Right atrium auricular region (tissue), 2 donors: ENCODE measurements at places on chromosomes 5 and 9. TPM values are rescaled to one million over a fixed set of nuclear protein-coding genes. Genes with fewer than 3 reads are reported as not detected.

- no peak overlapping the region for H3K4me3 ChIP-seq
- H3K27me3 ChIP-seq, result no peaks in the 10 kb centered on the region
- DNase-seq, result no peak
- H3K27ac ChIP-seq, result no peak overlapping the region
These were observed 216.9 kb upstream of the ZNF608 start for GRCh38 chr5:124963236-124963919.

DNA sequence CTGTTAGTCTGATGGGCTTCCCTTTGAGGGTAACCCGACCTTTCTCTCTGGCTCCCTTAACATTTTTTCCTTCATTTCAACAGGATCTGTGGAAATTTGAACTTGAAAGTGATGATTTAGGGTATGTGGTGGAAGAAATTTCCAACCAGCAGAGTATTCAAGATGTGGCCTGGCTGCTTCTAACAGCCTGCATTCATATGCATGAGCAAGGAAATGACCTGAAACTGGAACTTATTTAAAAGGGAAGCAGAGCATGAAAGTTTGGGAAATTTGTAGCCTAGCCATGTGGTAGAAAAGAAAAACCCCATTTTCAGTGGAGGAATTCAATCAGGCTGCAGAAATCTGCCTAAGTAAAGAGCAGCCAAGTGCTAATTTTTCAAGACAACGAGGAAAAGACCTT, 41.7 kb downstream of the UNC13B start:
- no peak for DNase-seq
- no peaks in the 10 kb centered on the region for H3K27me3 ChIP-seq
- H3K4me1 ChIP-seq, result no peaks in the 10 kb centered on the region
- no peak overlapping the region for H3K4me3 ChIP-seq

GRCh38 chr9:21996438-21996837, 1.8 kb downstream of the CDKN2B-AS1 start:
- no peak overlapping the region for H3K27ac ChIP-seq
- no peaks in the 10 kb centered on the region for H3K36me3 ChIP-seq
- H3K4me3 ChIP-seq, result no peak overlapping the region
- H3K4me1 ChIP-seq, result peaks cover 18% of the 10 kb centered on the region

GRCh38 chr5:165161204-165161603, 1655.8 kb downstream of the MAT2B start:
- no peaks in the 10 kb centered on the region for H3K4me1 ChIP-seq
- no peaks in the 10 kb centered on the region for H3K27me3 ChIP-seq
- no peak for DNase-seq
- no peak overlapping the region for H3K27ac ChIP-seq
- no peak overlapping the region for H3K4me3 ChIP-seq
- no peaks in the 10 kb centered on the region for H3K36me3 ChIP-seq

DNA sequence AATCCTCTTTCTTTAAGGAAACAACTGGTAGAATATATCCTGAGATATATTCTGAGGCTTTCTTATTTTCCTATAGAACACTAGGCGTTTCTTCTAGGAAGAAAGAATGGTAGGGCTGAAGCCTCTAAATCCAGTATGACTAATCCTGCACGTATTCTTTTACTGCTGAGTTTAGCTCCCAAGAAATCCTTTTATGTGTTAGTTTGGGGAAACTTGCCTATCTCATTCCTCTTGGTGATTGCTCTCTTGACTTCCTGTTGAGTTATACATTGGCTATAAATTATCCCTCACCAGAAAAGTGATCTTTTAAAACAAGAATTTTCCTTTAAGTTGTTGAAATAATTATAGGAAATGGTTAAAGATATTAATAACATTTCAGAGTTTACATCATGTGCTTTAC, 422.9 kb downstream of the TMEM161B start:
- DNase-seq, result no peak
- H3K4me3 ChIP-seq, result no peak overlapping the region
- no peaks in the 10 kb centered on the region for H3K4me1 ChIP-seq
- no peaks in the 10 kb centered on the region for H3K27me3 ChIP-seq
- no peak overlapping the region for H3K27ac ChIP-seq
- no peaks in the 10 kb centered on the region for H3K36me3 ChIP-seq

- no peaks in the 10 kb centered on the region for H3K36me3 ChIP-seq
- DNase-seq, result no peak
- no peak overlapping the region for H3K27ac ChIP-seq
These were observed 128.1 kb downstream of the CRB2 start for GRCh38 chr9:123484130-123484529.

GRCh38 chr9:128159522-128159783, 612 bp upstream of the BBLN start:
- peak overlapping the region; percentile 80 for H3K4me3 ChIP-seq
- peaks cover 29% of the 10 kb centered on the region for H3K4me1 ChIP-seq
- H3K27ac ChIP-seq, result peak overlapping the region; percentile 67

GRCh38 chr9:127118597-127119319, 3.7 kb downstream of the ANGPTL2 start:
- H3K36me3 ChIP-seq, result peaks cover 6% of the 10 kb centered on the region
- no peaks in the 10 kb centered on the region for H3K27me3 ChIP-seq
- no peak overlapping the region for H3K27ac ChIP-seq
- no peak overlapping the region for H3K4me3 ChIP-seq
- peaks cover 78% of the 10 kb centered on the region for H3K4me1 ChIP-seq

DNA sequence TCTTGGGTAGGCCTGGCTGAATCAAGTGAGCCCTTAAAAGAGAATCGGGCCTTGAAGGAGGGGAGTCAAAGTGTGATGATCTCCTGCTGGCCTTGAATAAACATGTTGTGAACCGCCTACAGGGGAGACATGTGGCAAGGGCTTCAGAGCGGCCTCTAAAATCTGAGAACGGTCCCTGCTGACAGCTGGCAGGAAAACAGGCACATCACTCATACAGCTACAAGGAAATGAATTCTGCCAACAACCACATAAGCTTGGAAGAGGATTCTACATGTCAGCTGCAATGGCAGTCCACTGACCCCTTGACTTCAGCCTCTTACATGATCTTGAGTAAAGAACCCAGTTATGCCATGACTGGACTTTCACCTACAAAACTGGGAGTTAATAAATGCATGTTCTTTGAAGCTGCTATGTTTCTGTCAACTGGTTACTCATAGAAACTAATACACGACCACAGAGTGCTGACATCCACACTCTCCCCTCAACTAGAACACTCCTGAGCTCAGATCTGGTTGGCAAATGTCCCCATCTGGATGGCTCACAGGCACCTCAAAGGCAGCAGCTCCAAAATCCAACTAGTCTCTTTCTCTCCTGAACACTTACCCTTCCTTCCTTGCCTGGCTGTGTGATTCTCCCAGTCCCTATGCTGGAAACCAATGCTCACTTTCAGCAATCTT, 333.1 kb downstream of the ASTN2 start:
- no peaks in the 10 kb centered on the region for H3K36me3 ChIP-seq
- H3K4me3 ChIP-seq, result no peak overlapping the region
- DNase-seq, result no peak
- no peaks in the 10 kb centered on the region for H3K27me3 ChIP-seq
- no peak overlapping the region for H3K27ac ChIP-seq

GRCh38 chr5:135478938-135479337, 26.8 kb upstream of the TIFAB start:
- DNase-seq, result no peak
- H3K4me1 ChIP-seq, result no peaks in the 10 kb centered on the region
- no peak overlapping the region for H3K4me3 ChIP-seq

GRCh38 chr9:124522121-124523098, 15.2 kb upstream of the NR5A1 start:
- no peaks in the 10 kb centered on the region for H3K36me3 ChIP-seq
- no peaks in the 10 kb centered on the region for H3K27me3 ChIP-seq
- no peak for DNase-seq
- peaks cover 5% of the 10 kb centered on the region for H3K4me1 ChIP-seq
- no peak overlapping the region for H3K4me3 ChIP-seq

DNA sequence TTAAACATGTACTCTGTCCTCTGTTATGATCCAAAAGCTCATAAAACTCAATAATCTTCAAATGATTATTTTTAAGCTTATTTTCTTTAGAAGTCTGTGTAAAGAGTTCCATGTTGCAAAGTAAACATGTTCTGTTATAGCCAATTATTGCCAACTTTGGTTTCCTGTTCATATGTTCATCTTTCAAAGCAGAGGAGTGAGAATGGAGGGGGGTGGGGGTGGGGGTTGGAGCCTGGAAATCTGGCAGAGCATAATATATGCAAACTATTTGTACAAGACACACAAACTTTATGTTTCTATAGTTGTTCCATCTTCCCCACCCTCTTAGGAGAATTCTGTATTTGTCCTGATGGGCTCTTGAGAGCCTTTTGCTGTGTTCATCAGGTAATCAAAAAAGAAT, 135.0 kb downstream of the STARD4 start:
- no peak overlapping the region for H3K4me3 ChIP-seq
- no peak for DNase-seq
- H3K36me3 ChIP-seq, result no peaks in the 10 kb centered on the region
- H3K4me1 ChIP-seq, result no peaks in the 10 kb centered on the region

DNA sequence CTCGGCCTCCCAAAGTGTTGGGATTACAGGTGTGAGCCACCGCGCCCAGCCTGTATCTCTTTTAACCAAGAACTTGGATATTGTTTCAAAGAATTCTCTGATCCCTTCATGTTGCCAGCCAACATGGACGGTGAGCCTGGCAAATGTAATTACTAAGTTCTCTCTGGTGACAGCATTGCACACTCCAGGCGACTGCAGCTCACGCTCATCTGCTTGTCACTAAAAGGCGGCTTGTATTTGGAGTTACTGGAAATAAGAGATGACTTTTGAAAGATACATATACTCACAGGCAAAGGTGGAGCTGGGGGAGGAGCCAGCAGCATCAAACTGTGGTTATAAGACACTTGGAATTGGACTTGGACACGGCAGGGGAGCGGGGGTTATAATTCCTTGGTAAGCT, 172.3 kb downstream of the SLIT3 start:
- no peaks in the 10 kb centered on the region for H3K4me1 ChIP-seq
- no peaks in the 10 kb centered on the region for H3K36me3 ChIP-seq
- no peaks in the 10 kb centered on the region for H3K27me3 ChIP-seq
- no peak for DNase-seq
- H3K4me3 ChIP-seq, result no peak overlapping the region

The GRM6 gene
- total RNA-seq, result not detected

The PCDHA9 gene
- total RNA-seq, result 0.04 TPM

The TLX3 gene
- not detected for total RNA-seq

DNA sequence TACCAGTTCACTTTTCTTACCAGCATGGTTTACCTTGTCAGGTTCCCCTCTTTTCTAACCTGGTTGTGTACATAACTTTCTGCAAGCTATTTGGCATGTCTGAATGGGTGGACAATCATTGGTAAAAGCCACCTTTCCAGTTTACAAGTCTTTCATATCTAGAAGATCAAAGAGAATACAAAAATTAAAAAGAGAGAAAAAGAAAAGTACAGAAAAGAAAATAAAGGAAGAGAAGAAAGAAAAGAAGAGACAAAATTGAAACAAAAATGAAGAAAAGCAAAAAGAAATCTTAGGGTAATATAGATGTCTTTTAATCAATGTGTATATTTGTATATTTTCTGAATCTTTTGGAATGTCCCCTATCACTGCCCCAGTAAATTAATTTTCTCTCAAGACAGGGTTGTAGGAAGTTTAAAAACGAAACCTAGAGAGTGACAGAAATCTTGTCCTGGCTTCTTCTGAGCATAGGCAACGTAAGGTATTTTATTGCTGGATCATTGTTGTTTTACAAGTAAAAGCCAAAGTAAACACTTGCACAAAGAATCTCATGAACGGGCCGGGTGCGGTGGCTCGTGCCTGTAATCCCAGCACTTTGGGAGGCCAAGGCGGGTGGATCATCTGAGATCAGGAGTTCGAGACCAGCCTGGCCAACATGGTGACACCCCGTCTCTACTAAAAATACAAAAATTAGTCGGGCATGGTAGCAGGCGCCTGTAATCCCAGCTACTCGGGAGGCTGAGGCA, 98.7 kb upstream of the IFNE start:
- H3K4me3 ChIP-seq, result no peak overlapping the region
- H3K36me3 ChIP-seq, result no peaks in the 10 kb centered on the region
- H3K27ac ChIP-seq, result no peak overlapping the region
- no peaks in the 10 kb centered on the region for H3K27me3 ChIP-seq
- DNase-seq, result no peak

DNA sequence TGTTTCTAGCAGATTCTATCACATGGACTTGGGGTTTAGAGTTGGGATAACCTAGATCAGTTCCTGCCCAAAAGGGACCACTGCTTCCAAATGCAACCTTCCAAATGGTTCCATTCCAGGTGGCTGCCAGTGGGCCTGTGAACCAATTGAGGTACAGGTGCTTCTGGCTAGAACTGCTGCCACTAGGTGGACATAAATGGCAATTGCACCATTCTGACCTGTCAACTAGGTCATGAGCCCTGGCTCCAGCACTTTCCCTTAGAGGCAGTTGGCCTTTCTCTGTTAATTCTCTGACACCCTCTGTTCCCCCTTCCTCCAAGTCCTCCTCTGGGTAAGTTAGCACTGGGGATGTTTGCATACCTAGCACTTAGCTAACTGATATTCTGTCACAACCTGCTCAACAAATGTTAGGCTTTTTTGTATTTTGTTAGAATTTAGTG, 16.6 kb upstream of the HEMGN start:
- H3K27ac ChIP-seq, result no peak overlapping the region
- DNase-seq, result no peak
- H3K27me3 ChIP-seq, result no peaks in the 10 kb centered on the region
- H3K4me3 ChIP-seq, result no peak overlapping the region
- no peaks in the 10 kb centered on the region for H3K4me1 ChIP-seq

The EIF4EBP3 gene
- total RNA-seq, result 12.8 TPM

DNA sequence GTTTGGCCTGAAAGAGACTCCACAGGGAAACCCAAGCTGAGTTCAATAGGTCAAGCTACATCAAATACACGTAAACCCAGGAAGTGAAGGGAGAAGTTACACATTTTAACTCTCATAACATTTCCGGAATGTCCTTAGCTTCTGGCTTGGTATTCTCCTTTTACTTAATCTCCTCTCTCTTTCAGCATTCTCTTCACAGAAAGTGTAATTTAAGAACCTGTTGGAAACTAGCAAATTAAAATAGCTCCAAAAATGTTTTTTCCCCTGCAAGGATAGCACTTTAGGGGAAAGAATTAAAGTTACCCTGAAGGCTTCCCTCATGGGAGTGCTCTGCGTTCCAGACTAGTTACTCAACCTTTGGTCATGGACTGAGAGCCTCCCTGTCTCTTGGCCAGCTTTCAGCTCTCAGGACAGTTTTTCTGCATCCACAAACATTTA, 292.7 kb upstream of the TARS1 start:
- peak overlapping the region; percentile 27 for H3K27ac ChIP-seq
- DNase-seq, result no peak
- H3K4me3 ChIP-seq, result no peak overlapping the region
- no peaks in the 10 kb centered on the region for H3K27me3 ChIP-seq

GRCh38 chr9:132351404-132352045, 3.3 kb downstream of the SETX start:
- no peak overlapping the region for H3K27ac ChIP-seq
- DNase-seq, result no peak
- H3K36me3 ChIP-seq, result peaks cover 61% of the 10 kb centered on the region
- no peak overlapping the region for H3K4me3 ChIP-seq
- H3K27me3 ChIP-seq, result no peaks in the 10 kb centered on the region
